Stimulated activated CD8-positive, alpha-beta memory T cell treated with anti-CD3 and anti-CD28 coated beads, Interleukin-4, amount 100 ng/mL, for 24 hours (primary cell): ENCODE measurements at places on chromosomes 12 and 14.

GRCh38 chr12:130161261-130162243 is 712 bp upstream of the FZD10 start:
- no peak for DNase-seq

- no peak for DNase-seq
Observed at GRCh38 chr12:66297923-66298322, 4.4 kb upstream of the HELB start.

- no peak for DNase-seq
Observed at GRCh38 chr14:61355892-61356325, 34.5 kb downstream of the PRKCH start.

DNA sequence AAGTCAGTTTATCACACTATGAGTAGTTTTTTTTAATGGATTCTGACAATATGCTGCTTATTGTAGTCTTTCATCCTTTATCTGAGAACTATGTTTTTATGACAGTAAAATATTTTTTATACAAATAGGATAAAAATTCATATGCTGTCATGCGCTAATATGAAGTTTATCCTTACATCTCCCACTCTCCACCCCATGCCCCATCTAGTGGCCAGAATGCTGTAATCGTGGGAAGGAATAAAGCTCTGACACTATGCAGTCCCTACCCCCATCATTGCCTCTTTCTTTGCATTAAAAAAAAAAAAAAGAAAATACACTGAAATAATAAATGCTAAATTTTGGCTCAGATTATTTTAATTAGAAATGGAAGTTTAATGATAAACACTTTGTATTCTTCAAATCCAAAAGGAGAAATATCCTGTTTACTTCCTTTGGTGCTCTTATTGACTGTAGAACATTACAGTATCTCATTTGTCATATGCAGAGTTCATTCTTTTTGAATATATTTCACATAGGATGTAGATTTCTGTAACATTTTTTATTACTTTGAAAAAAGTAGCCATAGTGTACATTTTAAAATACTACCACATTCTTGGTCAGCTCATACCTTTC is 145.9 kb upstream of the SLCO1C1 start:
- no peak for DNase-seq
